Naive thymus-derived CD4-positive, alpha-beta T cell (primary cell): ENCODE measurements at places on chromosomes 7 and 10. TPM values are rescaled to one million over a fixed set of nuclear protein-coding genes. Genes with fewer than 3 reads are reported as not detected.

DNA sequence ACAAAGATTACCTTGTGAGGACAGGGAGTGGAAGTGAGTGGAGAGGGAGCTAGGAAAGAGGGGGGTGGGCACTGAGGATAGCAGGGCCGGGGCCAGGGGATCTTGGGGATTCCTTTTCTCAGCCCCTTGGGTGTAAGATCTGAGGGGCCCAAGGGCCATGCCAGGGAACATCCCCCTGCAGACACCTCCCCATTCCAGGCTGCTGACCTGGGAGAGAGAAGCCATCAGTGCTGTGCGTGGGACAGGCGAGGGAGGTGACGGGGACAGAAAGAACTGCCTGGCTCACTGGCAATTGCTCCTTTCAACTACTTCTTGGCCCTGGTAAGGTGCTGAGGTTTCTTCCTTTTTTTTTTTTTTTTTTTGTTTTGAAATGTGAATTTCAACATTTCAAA lies 12.0 kb upstream of the BTBD16 start:
- H3K27ac ChIP-seq = no peak overlapping the region
- H3K27me3 ChIP-seq = no peaks in the 10 kb centered on the region
- H3K36me3 ChIP-seq = no peaks in the 10 kb centered on the region
- no peak for DNase-seq
- H3K4me3 ChIP-seq = no peak overlapping the region

DNA sequence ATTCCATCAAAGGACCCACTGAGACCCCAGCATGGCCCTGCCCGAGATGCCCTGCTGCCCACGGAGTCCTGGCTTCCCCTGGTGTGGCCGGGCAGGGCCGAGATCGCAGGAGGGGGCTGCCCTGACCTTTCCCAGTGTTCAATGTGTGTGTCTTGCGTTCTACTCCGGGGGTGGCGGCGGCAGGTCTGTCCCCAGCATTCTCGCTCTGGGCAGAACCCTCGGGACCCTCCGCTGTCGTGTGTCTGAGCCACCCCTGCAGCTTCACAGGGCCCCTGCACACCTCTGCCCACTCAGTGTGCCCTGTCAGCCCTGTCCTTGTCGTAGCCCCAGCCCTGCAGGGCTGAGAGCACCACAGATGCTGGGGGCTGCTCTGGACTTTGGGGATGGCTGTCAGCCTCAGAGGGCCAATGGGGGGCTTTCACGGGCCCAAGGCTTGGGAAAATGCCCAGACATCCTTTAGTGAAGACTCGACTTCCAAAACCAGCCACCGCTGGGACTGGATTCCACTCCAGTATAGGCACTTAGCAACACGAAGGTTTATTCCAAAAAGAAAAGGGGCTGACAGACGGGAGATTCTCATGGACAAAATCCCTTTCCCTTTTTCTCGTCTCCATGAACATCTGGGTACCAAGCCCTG lies 30.0 kb upstream of the KNDC1 start:
- H3K27me3 ChIP-seq = no peaks in the 10 kb centered on the region
- no peak overlapping the region for H3K4me3 ChIP-seq
- no peaks in the 10 kb centered on the region for H3K4me1 ChIP-seq

GRCh38 chr7:122884186-122884585 lies 2.1 kb downstream of the CADPS2 start:
- H3K4me1 ChIP-seq = no peaks in the 10 kb centered on the region
- H3K27ac ChIP-seq = no peak overlapping the region
- H3K27me3 ChIP-seq = no peaks in the 10 kb centered on the region
- no peak for DNase-seq
- no peaks in the 10 kb centered on the region for H3K36me3 ChIP-seq
- no peak overlapping the region for H3K4me3 ChIP-seq

DNA sequence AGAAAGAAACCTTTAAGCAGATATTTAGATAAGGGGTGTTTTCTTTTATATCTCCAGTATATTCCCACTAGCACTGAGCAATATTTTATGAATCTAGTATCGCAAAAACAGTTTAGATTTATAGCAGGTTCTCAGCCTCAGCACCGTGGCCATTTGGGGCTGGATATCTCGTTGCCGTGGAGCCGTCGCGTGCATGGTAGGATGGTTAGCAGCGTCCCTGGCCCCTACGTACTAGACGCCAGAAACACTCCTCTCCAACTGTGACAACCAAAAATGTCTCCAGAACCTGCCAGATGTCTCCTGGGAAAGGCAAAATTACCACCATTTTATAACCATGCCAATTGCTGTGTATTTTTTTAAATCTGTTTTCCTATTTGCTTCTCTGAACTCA lies 172.9 kb downstream of the CACNB2 start:
- H3K36me3 ChIP-seq = no peaks in the 10 kb centered on the region
- no peaks in the 10 kb centered on the region for H3K27me3 ChIP-seq
- H3K4me1 ChIP-seq = no peaks in the 10 kb centered on the region
- H3K27ac ChIP-seq = no peak overlapping the region
- no peak overlapping the region for H3K4me3 ChIP-seq

- DNase-seq = no peak
- H3K27ac ChIP-seq = no peak overlapping the region
- no peaks in the 10 kb centered on the region for H3K27me3 ChIP-seq
- no peak overlapping the region for H3K4me3 ChIP-seq
Measured at GRCh38 chr10:131167036-131167860, 144.3 kb downstream of the TCERG1L start.

DNA sequence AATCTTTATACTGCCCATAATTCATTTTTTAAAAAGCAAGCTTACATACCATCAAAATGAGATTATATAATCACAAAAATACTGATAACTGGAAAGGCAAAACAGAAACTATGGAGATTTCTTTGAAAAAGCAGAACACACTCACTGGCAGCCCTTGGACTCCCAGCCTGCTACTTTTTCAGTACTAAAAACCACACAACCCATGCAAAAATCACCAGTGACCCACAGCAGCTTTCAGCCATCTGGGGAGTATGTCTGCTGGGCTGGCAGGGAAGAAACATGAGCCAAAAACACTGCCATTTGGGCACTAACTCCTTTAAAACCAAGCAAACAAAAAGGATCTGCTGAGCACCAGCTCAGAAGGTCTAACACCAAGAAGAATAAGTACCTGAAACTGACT lies 80.0 kb upstream of the DDC start:
- no peak overlapping the region for H3K27ac ChIP-seq
- DNase-seq = no peak
- H3K4me1 ChIP-seq = no peaks in the 10 kb centered on the region
- no peak overlapping the region for H3K4me3 ChIP-seq

DNA sequence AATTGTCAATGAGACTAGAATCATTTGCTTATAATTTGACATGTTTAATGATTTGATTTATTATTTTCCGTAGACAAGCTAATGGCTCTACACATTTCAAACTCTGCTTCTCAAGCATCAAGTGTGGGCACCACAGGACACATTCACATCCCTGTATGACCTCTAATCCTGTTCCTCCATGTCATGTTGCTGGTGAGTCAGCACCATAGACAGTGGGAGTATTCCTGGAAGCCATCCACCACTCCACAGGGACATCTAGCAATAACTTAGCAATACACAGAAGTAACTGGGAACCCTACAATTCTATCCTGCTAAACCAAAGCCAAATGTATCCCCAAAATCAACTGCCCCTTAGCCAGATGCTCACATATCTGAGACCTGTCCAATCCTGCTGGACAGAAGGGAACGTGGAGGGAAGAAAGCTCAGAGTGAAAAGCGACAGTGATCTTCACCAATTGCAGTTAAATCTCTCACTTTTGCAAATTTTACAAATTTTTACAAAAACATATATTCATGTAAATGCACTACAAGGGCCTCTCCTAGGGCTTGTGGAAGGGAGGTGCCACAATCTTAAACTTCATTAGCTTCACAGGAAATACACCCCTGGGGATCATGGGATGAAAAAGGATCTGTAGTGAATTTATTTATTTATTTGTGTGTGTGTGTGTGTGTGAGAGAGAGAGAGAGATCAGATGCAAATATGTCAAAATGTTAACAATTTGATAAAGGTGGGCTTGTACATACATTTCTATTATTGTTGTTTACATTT lies 126.5 kb downstream of the GFRA1 start:
- no peaks in the 10 kb centered on the region for H3K27me3 ChIP-seq
- no peaks in the 10 kb centered on the region for H3K36me3 ChIP-seq
- DNase-seq = no peak
- H3K4me3 ChIP-seq = no peak overlapping the region

DNA sequence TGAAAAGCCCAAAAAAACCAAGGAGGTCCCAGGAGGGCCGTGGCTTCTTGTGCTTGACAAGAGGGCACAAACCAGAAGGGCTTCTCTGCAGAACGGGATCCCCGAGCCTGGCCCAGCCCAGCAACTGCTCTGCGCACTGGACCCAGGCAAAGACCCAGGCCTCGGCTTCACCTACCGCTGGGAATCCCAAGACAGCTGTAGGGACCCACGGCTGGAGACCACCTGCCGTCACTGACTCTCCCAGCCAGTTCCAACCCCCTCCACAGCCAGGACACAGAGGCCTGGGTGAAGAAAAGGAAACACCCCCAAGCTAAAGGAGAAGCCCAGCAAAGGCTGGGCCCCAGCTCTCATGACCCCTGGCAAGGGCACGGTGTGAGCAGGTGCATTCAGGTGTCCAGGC lies 24.3 kb downstream of the PDGFA start:
- no peak for DNase-seq
- H3K36me3 ChIP-seq = no peaks in the 10 kb centered on the region
- no peak overlapping the region for H3K4me3 ChIP-seq
- H3K27ac ChIP-seq = no peak overlapping the region

DNA sequence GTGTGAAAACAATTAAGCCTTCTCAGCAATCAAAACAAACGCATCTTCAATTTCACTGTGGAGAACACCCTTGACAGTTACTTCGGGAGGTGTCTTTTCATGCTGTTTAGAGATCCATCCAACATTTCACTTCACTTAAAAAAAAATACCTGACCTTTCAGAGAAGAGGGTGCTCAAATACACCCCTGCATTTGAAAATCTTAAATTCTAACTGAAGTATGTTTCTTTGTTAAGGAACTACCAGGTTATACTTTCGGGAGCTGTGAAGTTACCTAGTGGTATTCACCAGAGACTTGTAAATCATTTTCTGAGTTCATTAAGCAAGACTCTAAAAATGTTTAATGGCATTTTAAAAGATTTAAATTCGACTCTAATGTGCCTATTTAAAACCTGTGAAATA lies 38.8 kb downstream of the CNPY1 start:
- H3K36me3 ChIP-seq = no peaks in the 10 kb centered on the region
- H3K4me3 ChIP-seq = no peak overlapping the region
- no peak overlapping the region for H3K27ac ChIP-seq
- no peak for DNase-seq

DNA sequence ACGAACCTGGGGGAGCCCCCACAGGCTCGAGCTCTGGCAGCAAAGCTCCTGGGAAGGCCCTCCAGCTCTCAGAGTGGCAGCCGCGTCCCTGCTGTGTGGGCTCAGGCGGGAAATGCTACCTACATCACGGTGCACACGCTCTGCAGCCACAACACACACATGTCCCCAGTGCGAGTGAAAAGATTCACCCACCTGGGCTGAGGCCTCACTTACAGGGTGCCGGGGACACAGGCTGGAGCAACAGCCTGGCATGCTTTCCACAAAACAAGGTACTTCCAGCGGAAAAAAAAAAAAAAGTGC lies 410.4 kb upstream of the FOXK1 start:
- no peaks in the 10 kb centered on the region for H3K27me3 ChIP-seq
- H3K27ac ChIP-seq = no peak overlapping the region
- H3K36me3 ChIP-seq = no peaks in the 10 kb centered on the region

GRCh38 chr10:44749151-44749550 lies 162.0 kb upstream of the TMEM72 start:
- DNase-seq = no peak
- H3K36me3 ChIP-seq = no peaks in the 10 kb centered on the region
- H3K4me1 ChIP-seq = no peaks in the 10 kb centered on the region
- H3K4me3 ChIP-seq = no peak overlapping the region

DNA sequence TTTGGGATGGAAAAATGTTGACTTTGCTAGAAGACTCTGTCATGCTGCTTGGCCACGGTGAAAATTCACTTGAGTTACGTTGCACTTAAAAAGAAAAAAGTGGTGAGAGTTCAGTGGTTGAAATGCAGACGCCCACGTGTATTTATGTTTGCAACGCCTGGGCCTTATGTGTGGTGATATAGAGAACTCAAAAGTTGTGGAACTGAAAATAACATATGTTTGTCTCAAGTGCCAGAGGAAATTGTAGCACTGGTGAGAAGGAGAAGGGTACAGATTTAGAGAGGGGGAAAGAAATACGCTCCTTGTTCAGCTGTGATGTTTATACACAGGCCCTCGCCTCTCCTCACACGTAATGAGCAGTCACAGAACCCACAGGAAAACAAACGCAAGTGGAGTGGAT lies 73.6 kb downstream of the EMX2 start:
- no peaks in the 10 kb centered on the region for H3K27me3 ChIP-seq
- no peak overlapping the region for H3K27ac ChIP-seq
- H3K36me3 ChIP-seq = no peaks in the 10 kb centered on the region
- H3K4me1 ChIP-seq = no peaks in the 10 kb centered on the region
- DNase-seq = no peak
- H3K4me3 ChIP-seq = no peak overlapping the region

- DNase-seq = no peak
- H3K27me3 ChIP-seq = no peaks in the 10 kb centered on the region
- no peaks in the 10 kb centered on the region for H3K4me1 ChIP-seq
- H3K4me3 ChIP-seq = no peak overlapping the region
Measured at GRCh38 chr7:14805105-14805719, 97.3 kb downstream of the DGKB start.

DNA sequence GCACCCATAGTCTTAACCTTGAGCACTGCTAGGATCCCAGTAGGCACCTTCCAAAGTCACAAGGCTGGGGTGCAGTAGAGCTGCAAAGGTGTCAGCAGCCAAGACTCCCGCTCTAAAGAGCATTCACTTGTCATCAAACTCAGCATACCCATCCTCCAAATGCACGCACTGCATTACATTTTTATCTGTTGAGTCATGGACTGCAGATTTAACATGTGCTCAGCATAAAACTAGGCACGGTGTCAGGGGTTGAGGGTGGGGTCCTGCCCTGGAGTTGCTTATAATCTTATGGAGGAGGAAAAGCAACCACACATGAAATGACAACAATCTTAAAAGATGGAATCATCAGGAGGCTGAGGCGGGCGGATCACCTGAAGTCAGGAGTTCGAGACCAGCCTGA lies 102.6 kb downstream of the PARP12 start:
- no peaks in the 10 kb centered on the region for H3K27me3 ChIP-seq
- H3K4me1 ChIP-seq = no peaks in the 10 kb centered on the region
- no peak overlapping the region for H3K4me3 ChIP-seq
- DNase-seq = no peak
- no peaks in the 10 kb centered on the region for H3K36me3 ChIP-seq
- H3K27ac ChIP-seq = no peak overlapping the region

SUN3 gene
- 0.84 TPM for total RNA-seq

AGR3 gene
- not detected for total RNA-seq

CPA4 gene
- total RNA-seq = not detected

PAOX gene
- total RNA-seq = 1.6 TPM

NME8 gene
- 5.5 TPM for total RNA-seq

FBXO24 gene
- 1.3 TPM for total RNA-seq

CDHR1 gene
- total RNA-seq = 1.6 TPM

ZNF33A gene
- 46.3 TPM for total RNA-seq

PEX1 gene
- total RNA-seq = 43.3 TPM

GPR15LG gene
- total RNA-seq = not detected

TAX1BP1 gene
- total RNA-seq = 98.3 TPM

CDH23 gene
- 14.1 TPM for total RNA-seq

PPRC1 gene
- 35.7 TPM for total RNA-seq

COBL gene
- total RNA-seq = not detected
